GOT3 (cell line): ENCODE measurements at places on chromosomes 3 and 15.

- no peak for DNase-seq
These were observed 223.8 kb downstream of the FEZF2 start for GRCh38 chr3:62149539-62149938.

DNA sequence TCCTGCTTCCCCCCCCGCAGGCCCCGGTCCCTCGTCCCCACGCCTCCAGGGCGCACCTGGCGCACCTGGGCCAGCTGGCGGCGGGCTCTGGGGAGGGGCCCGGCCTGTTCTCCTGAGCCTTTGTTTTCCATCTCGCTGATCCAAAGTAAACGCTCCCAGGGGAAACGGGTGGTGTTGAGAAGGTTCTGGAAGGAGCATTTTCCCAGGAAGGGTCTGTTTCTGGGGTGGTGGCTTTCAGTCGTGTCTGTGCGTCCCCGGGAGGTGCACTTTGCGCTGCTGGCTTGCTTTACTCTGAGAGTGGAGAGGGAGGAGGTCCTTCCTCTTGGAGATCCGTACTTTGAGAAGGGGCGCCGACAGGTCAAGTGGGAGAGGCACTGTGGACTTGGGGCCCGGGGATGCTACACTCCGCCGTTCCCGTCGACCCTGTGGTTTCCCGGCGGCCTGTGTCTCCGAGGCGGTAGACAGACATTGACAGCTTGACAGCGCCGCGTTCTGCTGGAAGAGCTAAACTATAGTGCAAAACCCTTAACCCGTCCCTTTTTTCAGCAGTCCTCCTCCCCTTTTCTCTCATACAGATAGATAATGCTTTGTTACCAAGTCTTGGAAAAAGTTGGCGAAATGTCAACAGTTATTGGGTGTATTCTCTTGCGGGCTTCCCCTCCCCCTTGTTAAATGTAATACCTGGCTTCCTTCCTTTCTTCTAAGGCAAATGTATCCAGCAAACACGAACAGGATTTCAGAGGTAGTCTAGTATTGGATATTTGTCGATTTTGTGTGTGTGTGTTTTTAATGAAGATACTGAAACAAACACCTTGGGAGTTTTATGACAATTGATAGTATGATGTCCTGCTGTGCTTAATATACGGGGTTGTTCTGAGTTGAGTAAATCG, 6.5 kb downstream of the TPM1 start:
- no peak for DNase-seq

DNA sequence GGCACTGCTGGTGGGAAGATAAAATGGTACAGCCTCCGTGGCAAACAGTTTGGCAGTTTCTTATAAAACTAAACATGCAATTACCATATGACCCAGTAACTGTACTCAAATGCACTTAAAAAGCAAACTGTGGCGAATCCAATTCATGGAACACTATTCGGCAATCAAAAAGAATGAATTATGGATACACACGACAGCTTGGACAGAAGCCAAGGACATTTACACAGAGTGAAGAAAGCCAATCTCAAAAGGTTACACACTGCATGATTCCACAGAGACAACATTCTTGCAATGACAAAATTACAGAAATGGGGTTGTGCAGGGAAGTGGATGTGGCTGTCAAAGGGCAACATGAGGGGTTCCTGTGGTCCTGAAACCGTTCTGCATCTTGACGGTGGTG, 122.1 kb upstream of the IQSEC1 start:
- no peak for DNase-seq

GRCh38 chr3:122396511-122396910, 12.5 kb downstream of the FAM162A start:
- no peak for DNase-seq

DNA sequence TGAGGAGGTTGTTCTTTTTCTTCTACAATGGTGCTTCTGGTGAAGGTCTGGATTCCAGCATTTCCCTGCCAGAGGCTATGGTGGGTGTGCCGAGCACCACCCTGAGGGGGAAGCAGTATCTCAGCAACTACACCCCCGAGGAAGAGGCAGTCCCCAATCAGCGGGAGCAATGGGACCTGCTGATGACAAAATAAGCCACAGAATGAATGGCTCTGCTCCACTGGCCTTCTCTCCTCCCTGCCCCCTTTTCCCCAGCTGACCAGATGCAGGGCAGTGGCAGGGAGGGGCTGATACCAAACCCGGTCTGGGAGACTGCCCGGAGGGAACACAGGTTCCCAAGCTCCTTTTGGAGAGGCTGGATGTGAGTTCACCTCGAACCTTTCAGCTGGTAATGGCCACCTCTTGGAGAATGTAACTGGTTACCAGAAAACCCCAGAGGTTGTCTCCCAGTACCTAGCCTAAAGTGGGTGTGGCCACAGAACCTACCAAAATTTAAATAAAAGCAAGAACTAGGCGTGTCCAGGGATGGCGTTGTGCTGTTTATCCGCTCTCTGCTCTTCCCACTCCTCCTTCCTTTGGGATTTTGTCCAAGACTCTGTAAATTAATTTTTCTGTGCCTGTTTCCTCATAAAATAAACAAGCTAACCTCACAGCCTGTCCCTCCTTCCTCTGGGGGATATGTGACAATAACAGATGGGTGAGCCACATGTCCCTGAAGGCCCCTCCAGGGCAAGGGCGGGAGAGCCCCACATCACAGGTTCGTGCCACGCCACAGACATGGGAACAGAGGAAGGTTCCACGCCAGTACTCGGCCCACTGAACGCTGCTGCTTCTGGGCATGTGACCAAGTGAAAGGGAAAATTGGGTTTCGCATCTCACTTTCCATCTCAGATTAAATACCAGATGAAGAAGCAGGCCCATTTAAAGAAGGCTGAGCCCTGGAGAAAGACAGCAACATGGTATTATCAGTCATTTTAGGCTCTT, 35.1 kb upstream of the SPTBN5 start:
- DNase-seq, result no peak

GRCh38 chr3:14329116-14329830, 73.1 kb upstream of the SLC6A6 start:
- no peak for DNase-seq

DNA sequence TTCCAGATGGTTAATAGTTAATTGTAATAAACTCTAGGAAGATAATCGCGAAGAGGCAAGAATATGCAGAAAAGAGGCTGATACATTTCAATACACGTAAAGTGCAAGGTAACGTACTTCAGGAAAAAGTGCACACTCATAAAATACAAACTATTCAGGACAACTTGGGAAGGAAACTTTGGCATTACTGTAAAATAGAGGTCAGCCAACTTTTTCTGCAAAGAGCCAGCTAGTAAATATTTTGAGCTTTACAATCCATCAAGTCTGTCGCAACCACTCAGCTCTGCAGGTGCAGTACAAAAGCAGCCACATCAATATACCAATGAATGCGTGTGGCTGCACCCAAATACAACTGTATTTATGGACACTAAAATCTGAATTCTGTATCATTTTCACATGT, 51.6 kb upstream of the THUMPD3 start:
- no peak for DNase-seq

- no peak for DNase-seq
These were observed 145.9 kb downstream of the TNIK start for GRCh38 chr3:171314341-171314740.

DNA sequence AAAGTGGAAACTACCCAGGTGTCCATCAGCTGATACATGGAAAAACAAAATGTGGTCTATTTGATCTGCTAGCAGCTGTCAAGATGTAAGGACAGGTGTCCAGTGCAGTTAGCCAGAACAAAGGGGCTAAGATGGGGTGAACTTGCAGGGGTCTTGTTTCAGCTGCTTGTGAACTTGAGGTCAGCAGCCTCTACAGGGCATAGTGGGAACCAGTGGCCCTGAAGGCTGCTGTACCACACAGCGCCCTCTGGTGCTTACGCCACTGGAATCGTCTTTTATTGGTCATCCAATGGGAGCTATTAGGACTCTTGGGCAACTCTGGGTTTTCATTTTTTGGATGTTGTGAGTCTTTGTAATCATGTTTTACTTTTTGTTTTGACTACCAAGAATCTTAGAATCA, 62.2 kb upstream of the CTSH start:
- DNase-seq, result no peak

- no peak for DNase-seq
These were observed 132.3 kb downstream of the LRRK1 start for GRCh38 chr15:101051291-101052030.

- DNase-seq, result no peak
These were observed 17.6 kb downstream of the MUC13 start for GRCh38 chr3:124916837-124917409.

DNA sequence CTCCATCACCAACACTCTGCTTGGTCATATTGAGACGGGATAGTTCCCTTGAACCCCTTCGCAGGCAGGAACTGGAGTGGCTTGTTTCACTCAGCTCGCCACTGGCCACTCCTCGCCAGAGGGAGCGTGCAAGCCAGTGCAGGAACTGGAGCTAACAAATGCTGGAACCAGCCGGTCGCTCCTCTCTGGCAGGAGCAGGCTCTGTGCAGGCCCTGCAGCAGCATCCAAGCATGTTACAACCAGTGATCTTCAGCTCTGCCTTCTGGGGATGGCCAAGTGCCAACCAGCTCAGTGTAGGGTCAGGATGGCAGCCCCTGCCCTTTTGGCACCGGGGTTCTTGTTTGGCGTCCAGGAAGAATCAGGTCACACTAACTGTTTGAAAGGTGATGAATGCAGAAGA, 329.0 kb upstream of the AZI2 start:
- DNase-seq, result no peak

GRCh38 chr3:197882586-197882985, 67.4 kb upstream of the RPL35A start:
- no peak for DNase-seq

- DNase-seq, result no peak
These were observed 26.8 kb downstream of the GALK2 start for GRCh38 chr15:49196856-49197255.

DNA sequence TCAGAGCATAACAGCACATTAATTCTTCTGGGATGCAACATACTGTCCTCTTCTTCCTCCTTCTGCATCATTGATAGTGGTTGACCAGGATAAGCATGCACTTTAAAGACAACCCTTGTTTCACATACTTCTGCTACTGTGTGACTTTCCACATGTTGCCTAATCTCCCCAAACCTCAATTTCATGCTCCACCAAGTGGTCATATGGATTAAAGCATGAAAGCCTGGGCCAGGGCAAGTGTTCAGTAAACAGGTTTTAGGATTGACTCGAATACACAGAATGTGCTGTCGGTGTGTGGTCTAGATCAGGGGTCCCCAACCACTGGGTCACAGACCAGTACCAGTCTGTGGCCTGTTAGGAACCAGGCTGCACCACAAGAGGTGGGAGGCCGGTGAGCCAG, 22.5 kb upstream of the BFSP2 start:
- DNase-seq, result no peak

GRCh38 chr3:193757457-193757856, 164.4 kb downstream of the OPA1 start:
- no peak for DNase-seq

- DNase-seq, result no peak
These were observed 185.6 kb downstream of the RBMS3 start for GRCh38 chr3:29466442-29466841.

DNA sequence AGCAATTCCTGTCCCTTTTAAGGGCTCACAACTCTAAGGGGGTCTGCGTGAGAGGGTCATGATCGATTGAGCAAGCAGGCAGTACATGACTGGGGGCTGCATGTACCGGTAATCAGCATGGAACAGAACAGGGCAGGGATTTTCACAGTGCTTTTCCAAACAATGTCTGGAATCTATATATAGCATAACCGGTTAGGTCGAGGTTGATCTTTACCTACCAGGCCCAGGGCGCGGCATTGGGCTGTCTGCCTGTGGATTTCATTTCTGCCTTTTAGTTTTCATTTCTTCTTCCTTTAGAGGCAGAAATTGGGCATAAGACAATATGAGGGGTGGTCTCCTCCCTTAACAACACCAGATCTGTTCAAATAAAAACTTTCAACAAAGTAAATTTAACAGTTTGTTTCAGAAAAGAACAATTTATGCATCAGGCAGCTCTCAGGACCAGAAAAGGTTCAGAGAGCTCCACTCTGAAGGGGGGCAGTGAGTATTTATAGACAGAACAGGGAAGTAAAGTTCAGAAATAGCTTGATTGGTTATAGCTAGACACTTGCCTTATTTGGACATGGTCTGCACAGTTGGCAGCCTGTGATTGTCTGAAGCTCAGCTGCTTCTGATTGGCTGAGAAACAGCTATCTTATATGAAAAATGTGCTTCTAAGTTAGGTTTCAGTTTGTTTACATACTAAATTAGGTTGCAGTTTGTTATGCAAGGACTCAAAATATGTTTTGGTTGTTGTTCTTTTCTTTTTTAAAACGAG, 17.2 kb upstream of the B4GALT4 start:
- DNase-seq, result no peak

DNA sequence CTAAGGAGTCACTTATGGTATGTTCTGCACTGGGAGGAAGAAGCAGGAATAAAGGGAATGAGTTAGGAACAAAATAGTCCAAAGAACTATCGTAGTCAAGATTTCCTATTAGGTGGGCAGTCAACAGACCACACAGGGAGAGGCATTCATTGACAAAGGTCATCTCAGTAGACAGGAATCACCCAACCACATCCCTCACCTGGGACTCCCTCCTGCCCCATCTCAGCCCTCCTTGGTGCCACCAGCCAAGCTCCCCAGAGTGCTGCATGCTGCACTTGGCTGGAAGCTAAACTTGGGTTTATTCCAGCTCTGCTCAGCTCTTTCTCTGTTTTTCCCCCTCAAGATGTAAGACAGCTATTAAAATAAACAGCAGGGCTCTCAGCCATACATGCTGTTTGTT, 72.3 kb upstream of the CTNNB1 start:
- DNase-seq, result no peak

GRCh38 chr3:114022145-114022802, 34.1 kb downstream of the CCDC191 start:
- DNase-seq, result no peak

- DNase-seq, result no peak
These were observed 29.6 kb upstream of the CP start for GRCh38 chr3:149251186-149251585.

- DNase-seq, result no peak
These were observed 271.5 kb downstream of the SATB1 start for GRCh38 chr3:18153571-18154173.

- no peak for DNase-seq
These were observed 61.5 kb downstream of the APBA2 start for GRCh38 chr15:28947221-28947674.

DNA sequence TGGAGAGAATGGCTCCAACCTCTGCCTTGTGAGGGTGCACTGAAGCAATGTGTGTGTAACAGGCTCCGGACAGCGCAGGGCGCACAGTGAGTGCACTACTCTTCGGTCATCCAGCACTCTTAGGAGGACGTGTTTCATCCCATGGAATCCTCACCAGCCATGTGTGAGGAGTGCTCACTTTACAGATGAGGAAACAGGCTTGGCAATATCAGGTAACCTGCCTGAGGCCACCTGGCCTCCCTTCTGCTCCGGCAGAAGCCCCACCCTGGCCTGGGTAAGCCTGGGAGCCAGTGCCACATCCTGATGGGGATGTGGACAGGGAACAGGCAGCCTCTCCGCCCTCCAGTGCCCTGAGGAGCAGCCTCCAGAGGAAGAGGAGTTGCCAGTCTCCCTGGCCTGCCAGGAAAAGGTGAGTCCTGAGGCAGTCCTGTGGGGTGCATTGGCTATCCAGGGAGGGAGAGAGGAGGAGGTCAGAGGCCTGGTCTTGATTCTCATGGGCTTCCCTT, 39.4 kb upstream of the LIMD1 start:
- no peak for DNase-seq
